ENCODE measurements at places on chromosomes 5 and 9.

- no peak for DNase-seq
Measured at GRCh38 chr5:170438581-170438980, 49.4 kb upstream of the KCNMB1 start.

DNA sequence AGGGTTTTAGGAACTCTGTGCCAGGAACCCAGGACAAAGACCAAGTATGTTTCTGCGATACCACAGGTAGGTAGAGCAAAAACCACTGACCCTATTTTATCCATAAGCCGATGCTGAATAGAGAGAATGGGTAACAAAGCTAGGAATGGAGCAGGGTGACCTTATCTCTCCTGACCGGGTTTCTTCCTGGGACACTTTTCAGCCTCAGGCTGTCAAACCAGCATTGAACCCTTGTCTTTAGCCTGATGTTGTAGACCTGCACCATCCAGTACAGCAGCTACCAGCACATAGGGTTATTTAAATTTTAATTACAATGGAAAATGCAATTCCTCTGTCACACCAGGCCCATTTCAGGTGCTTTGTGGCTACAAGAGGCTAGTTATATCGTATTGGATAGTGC is 43.1 kb upstream of the DMRT3 start:
- no peak for DNase-seq

DNA sequence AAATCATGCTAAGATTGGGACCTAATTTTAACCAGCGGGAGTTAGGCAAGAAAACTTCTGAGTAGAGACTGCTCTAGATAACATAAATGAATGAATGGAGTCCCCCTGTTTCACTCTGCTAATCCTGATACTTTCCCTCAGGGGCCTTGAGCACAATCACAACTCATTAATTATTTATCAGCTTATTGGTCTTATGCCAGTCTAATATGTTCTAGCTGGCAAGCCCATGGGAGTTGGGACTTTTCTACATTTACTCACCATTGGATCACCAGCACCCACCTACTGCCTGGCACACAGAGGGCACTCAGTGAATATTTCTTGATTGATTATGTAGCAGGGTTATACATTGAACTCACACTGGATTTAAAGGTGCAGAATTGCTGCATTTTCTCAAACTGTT is 13.5 kb upstream of the TMED7 start:
- no peak for DNase-seq

DNA sequence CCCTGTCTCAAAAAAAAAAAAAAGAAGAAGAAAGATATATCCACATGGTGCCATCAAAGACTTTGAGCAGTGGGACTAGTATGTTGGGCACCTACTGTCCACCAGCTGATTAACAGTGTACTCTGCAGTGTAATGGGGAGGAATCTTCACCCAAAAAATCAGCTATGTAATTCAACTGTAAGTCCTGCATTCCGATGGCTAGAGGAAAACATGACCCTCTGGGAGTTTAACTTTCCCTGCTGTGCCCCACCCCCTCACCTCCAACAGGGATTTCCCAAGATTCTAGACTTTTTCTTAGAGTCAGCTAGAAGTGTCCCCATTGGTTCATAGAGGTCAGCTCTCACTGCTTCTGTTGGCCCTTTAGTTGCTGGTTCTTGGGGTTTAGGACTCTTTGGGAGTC is 221.2 kb upstream of the CLINT1 start:
- no peak for DNase-seq

DNA sequence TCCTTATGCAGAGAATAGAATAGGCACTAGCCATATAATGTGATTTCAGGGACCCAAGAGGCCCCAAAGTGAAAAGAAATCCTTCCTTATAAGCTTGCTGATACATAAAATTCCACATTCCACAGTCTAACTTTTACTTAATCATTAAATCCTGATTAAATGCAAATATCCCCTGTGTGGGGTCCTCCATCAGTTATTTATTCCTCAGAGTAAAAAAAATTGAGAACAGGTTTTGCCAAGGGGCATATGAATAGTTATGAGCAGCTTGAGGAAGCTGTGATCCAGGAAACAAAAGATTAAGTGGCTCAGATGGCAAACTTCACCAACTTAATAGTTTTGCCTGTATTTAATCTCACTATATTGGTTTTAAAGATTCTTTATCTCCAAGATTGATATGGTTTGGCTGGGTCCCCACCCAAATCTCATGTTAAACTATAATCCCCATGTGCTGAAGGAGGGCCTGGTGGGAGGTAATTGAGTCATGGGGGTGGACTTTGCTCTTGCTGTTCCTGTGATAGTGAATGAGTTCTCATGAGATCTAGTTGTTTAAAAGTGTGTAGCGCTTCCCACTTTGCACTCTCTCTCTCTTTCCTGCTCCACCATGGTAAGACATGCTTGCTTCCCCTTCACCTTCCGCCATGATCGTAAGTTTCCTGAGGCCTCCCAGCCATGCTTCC is 324.9 kb downstream of the NPR3 start:
- no peak for DNase-seq

- no peak for DNase-seq
Measured at GRCh38 chr9:137237759-137238726, 3.0 kb upstream of the TUBB4B start.

GRCh38 chr9:29176231-29176630 is 1603.0 kb upstream of the C9orf72 start:
- no peak for DNase-seq

DNA sequence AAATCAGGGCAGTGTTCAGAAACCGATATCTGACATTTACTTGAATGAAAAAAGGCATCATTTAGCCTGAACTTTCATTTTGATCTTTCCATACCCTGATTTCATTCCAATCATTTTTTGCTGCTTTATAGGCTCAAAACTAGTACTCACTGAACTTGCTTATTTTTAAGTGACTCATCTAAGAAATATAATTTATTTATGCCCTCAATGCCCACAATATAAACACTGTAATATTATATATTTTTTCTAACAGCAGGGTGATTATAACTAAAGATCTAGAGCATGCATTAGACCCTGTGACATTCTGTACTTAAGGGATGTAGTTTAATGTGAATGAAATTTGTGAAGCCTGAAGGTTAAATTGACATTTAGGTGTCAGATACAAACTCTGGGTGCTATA is 446.1 kb upstream of the CDH10 start:
- DNase-seq = no peak
